ENCODE measurements at places on chromosomes 4 and X.

GRCh38 chr4:92451782-92452181 lies 148.0 kb downstream of the GRID2 start:
- no peak for DNase-seq

- DNase-seq, result no peak
Measured at GRCh38 chr4:63898961-63899360, 510.3 kb downstream of the TECRL start.

DNA sequence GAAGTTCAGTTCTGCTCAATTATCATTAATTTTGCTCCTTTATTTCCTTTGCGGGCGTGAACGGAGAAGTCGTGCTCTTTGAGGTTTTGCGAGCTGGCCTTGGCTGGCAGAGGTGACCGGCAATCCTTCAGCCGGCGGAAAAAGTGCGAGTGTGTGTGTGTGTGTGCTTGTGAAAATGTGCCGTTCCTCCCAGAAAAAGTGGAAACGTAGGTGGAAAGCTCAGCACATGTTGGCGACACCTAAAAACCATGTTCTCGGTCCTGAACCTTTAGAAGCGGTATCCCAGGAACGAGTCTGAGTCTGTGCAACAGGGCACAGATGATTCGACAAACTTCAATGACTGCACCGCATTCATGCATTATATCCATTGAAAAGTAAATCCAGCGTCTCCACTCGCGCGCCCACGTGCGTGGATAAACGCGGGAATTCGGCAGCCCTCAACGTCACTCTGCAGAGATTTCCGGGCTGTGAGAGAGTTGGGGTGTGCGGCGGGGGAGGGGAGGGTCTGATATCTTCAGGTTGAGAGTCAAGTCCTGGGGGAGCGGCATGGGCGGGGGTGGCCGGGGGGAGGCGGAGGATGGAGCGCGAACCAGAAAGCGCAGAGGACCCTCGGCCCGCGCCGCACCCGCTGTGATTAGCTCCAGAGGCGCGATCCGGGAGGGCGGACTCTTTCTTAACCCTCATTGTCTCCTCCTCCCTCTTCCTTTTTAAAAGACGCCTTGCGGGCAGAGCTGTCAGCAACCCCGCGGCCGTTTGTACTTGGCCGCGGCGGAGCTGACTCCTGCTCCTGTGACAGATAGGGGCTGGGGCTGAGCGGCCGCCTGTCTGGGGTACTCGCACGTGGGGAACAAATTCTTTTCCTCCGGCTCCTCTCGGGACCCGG lies at the start of gene SHISA3:
Gene SHISA3 (plus strand): TSS at position 737 of the 883 bp plus-strand sequence. CDS start 569 bp downstream, outside the sequence.
- DNase-seq, result no peak

DNA sequence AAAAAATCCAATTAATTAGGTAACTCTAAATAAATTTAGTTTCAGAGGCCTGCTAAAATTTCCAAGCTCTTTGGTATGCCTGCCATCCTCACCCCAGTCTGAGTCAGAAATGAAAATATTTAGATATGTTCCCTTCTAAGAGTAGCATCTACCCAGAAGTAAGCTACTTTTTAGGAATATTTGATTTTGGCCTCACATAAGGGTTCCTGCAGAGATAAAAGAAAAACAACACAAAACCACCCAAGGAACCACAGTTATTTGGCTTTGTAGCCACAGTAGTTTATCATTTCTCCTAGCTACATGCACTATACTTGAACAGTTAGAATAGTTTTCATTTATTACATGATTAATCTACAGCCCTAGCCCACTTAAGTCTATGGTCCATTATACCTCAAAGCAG lies 192.6 kb upstream of the FAM241A start:
- no peak for DNase-seq

DNA sequence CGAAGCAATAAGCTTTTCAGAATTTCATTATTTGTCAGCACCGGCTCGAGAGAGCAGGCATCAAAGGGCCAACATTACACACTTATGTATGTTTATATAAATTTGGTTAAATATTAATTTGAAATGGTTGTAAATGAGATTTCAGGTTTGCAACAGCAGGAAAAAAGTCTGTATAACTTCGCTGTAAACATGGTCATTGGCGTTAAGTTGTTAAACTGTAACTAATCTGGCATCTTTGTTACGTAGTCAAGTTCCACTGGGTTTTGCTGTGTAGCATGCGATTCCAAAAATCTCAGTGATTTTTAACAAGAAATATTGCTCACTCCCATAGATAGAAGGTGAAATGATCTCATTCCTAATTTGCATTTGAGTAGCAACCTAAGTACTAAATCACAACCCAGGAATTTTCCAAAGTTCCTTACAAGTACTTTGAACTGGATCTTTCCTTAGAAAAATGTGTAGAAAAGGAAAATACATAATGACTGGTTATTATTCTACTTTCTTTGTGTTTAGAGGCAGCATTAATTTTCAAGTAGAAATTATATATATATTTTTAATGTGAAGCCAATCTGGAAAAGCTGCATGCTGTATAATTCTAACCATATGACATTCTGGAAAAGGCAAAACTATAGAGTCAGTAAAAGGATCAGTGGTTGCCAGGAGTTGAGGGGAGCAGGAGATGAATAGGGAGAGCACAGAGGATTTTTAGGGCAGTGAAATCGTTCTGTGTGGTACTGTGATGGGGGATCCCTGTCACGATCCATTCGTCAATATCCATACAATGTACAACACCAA lies 222.1 kb downstream of the CBR4 start:
- no peak for DNase-seq

DNA sequence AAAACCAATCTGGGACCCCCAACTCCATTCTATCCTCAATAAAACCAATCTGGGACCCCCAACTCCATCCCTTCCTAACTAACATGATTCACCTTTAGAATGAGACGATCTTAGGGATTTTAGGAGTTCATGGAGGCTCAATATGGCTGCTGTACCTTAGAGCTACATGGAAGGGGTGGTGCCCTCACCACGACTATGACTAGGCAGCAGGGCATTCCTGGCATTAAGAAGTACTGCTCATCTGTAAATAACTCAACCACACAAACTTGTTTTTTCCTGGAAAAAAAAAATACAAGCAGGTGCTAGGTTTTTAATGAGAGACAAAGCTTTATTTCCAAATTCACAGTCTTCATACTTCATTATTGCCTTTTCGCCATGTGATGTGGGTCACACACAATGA lies 346.5 kb upstream of the FAT1 start:
- DNase-seq, result no peak

- DNase-seq, result no peak
Measured at GRCh38 chr4:6887591-6888371, 21.8 kb upstream of the TBC1D14 start.

DNA sequence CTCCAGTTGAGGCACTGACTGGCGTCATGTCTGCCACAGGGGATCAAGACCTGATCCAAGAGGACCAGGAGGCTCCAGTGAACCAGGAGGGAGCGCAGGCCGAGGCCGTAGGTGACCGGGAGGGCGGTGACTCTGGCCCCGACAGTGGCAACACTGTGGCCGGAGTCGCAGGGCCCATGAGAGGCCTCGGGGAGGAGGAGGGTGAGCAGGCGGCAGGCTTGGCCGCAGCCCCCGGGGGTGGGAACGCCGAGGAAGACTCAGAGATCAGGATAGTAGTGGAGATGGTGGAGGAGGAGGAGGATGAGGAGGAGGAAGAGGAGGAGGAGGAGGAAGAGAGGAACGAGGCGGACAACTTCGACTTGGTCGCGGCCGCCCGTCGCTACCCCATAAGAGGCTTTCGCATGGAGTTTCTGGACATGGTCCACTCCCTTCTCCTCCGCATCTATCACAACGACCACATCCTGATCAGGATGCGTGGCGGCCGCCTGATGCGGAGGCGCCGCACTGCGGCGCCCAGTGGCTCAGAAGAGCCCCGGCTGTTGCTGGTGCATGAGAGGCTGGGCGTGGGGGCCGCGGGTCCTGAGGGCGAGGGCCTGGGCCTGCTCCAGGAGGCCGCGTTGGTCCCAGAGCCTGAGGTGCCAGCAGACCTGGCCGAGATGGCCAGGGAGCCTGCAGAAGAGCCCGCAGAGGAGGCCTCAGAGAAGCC lies 560 bp downstream of the CT47C1 start:
- DNase-seq, result no peak

- DNase-seq, result no peak
Measured at GRCh38 chr4:121875652-121876051, 5.4 kb upstream of the BBS7 start.

DNA sequence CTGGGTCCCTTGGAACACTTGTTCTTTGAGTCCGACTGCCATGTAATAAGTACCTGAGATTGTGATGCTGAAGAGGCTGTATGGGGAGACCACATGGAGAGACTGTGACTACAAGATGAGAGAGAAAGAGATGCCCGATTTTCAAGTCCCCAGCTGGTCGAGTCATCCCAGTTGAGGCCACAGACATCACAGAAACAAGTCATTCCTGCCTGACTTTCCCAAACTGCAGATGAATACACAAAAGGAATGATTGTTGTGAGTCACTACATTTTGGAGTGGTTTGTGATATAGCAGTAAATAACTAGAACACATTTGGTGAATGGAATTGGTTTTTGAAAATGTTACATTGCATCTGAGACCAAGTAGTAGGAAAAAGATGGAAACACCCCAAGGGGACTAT lies 9.0 kb upstream of the YIPF7 start:
- DNase-seq, result no peak

DNA sequence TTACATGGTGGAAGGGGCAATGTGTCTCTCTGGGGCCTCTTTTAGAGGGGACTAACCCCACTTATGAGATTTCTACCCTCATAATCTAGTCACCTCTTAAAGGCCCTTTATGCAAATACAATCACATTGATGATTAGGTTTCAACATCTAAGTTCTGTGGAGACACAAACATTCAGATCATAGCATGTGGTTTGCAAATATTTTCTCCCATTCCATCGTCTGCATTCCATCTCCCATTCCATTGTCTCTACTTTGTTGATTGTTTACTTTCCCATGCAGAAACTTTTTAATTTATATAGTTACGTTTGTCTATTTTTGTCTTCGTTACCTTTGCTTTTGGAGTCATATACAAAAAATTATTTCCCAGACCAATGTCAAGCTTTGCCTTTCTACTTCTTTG lies 927.5 kb upstream of the INTU start:
- no peak for DNase-seq

DNA sequence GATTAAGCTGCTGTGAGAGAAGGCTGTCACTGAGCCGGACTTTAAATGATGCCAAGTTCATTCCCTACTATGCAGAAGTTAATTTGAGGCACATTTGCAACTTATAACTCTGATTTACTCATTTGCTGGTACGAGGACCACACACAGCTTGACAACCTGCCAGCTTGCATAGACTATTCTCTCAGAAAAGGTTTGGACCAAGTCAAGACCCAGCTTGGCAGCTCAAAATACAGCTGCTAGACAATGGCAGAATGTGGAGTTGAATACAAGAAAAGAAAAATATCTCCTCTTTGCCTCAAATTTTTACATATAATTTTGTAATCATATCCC lies 338.9 kb downstream of the DHX15 start:
- DNase-seq, result no peak

DNA sequence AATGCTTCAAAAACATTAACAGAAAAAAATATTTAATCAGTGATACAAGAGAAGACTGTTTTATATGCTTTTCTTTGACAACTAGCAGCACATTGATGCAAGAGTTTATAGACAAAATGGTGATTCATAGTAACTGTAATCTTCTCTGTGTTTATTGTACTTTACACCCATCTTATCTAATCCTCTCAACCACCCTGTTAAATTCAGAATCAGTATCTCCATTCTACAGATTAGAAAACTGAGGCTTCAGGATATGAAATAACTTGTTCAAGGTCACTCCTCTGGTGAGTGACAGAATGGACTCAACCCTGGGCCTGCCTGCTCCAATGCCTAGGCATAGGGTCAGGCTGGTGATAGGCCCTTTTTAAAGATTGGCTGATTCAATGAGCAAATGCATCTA lies 26.1 kb upstream of the TMEM184C start:
- no peak for DNase-seq

- no peak for DNase-seq
Measured at GRCh38 chr4:40306226-40306625, 28.9 kb upstream of the CHRNA9 start.

GRCh38 chr4:94544811-94545210 lies 93.1 kb downstream of the PDLIM5 start:
- DNase-seq, result no peak

DNA sequence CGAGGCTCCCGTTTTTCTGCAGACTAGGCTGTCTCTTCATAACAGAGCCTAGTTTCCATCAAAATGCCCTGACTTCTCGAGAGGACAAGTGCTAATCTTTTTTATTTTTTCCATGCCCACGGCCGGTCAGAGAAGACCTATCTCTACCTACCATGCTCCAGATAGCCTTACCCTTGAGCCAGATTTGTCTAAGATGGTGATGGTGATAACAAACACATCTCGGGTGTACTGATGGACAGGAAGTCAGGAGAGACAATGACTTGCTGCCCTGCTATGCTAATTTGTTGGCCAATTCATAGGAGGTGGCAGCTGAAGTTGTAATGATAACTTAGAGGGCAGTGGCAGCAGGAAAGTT lies 42.2 kb upstream of the NKRF start:
- DNase-seq, result no peak

- no peak for DNase-seq
Measured at GRCh38 chrX:88170553-88170952, 576.5 kb upstream of the CPXCR1 start.

- DNase-seq, result no peak
Measured at GRCh38 chrX:12488220-12488619, 303.0 kb upstream of the PRPS2 start.

- DNase-seq, result no peak
Measured at GRCh38 chr4:182113779-182114178, 129.4 kb upstream of the TENM3 start.

GRCh38 chr4:66516940-66517339 lies 846.7 kb upstream of the EPHA5 start:
- DNase-seq, result no peak

DNA sequence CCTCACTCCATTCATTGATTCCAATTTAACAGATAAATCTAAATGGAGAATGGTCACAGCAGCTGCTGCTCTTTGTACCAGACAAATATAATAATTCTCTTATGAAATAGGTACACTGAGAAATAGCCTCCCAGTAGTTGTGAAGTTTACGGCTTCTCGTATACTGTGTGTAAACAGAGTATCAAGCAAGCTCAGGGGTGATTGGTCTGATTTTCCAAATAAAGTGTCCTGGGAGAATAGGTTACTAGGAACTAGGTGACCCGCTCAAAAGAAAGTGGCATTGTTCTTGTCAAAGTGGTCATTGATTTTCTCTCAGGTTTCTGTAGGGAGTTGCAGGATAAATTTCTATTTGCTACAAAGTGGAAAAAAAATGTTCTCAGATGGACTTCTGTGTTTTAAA lies 838.2 kb downstream of the RAPGEF2 start:
- no peak for DNase-seq

DNA sequence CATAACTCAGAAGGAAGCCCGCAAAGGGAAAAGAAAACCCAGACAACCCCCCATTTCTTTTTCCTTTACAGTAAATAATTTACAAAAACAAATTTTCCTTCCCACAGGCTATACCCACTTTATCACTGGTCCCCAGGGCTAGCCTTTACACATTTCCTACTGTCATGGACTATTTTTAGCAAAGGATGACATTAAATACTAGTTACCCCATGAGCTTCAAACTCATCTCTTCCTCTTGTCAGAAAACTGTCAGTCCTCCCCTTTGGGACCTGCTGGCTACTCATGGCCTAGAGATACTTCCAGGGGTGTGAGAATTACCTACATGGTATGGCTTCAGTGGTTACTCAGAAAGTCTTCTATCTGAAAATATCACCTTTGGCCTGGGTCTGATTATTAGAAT lies 11.9 kb downstream of the TSC22D3 start:
- DNase-seq, result no peak

- peak; percentile 17 for DNase-seq
Measured at GRCh38 chr4:123599920-123600810, 203.6 kb downstream of the SPRY1 start.

GRCh38 chr4:68338625-68339024 lies 11.3 kb downstream of the YTHDC1 start:
- DNase-seq, result no peak

GRCh38 chr4:139245590-139245989 lies 34.4 kb downstream of the MGARP start:
- no peak for DNase-seq
